Activated CD8-positive, alpha-beta memory T cell treated with anti-CD3 and anti-CD28 coated beads for 48 hours (primary cell): ENCODE measurements at places on chromosomes 5 and 9.

DNA sequence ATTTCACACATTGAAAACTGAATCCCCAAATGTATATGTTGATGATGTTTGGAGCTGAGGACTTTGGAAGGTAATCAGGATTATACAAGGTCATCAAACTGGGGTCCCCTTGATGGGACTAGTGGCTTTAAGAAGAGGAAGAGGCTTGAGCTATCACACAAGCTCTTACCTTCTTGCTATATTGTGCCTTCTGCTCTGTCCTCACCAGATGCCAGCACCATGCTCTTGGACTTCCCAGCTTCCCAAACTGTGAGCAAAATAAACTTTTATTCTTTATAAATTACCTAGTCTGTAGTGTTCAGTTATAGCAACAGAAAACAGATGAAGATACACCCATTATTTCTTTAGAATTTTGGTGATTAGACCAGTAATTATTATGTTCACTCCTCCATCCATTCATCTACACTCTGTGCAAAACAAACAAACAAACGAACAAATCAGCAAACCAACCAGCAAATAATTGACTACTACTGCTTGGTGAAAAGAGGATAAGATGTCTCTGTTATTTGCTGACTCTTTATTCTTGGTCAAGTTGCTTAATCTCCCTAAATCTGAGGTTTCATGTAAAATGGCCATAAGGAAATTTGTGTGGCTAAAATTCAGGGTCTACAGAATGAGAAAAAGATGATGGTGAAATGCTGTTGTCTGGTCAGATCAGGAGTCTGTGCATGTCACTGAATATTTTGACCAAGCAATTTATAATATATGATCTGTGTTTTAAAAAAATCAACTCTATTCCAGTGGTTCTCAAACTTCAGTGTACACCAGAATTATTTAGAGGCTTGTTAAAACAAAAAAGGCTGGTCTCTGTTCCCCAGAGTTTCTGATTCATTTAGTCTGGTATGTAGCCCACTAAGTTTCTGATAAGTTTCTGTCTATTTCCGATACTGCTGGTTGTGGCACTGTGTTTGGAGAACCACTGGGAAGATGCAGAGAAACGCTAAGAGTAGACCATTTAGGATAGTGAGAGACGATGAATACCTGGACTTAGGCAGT is 854.1 kb downstream of the MAT2B start:
- no peak for DNase-seq

DNA sequence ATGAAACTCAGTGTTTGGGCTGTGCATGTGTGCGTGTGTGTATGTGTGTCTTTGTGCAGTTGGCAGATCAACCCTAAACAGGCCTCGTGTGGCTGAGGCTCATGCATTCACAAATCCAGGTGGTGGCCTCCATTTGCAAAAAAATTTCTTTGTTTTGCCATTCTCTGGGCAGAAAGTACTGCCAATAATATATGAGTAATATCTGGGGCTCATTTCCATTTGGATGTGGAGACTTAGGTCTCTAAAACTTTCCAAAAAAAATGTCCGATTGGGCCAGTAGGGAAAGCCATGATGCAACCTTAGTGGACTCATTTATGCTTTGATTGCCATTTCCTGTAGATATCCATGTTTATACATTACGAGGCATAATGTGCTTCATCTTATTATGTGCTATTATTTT is 77.9 kb upstream of the RPS23 start:
- no peak for DNase-seq

- no peak for DNase-seq
Measured at GRCh38 chr5:131285703-131286399, 22.0 kb downstream of the CDC42SE2 start.

DNA sequence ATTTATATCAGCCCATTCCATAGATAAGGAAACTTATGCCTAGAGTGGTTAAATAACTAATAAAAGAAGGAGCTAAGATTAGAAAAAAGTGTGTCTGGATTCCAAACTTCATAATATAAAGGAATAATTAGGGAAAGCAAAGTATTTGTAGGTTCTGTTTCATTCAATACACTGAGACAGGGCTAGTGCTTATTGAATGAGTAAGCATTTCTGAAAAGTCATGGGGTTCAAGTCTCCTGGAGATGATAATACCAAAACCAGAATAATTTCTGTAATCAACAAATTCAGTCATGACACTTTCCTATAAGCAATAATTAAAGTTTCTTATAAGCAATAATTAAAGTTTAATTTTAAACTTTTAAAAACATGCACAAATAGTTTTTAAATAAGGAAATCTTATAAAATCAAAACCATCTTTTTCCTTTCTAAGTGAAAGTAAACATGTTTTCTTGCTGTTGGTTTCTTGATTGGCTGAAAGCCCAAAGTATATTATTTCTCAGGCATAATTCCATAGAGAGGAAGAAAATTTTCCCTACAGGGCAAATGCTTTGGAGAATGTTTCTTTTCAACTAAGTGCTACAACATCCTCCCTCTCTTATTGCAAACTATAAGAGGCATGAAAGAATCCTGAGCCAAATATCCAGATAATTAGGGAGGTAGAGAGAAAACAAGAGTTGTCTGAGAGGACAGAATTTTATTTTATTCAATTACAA is 510.2 kb downstream of the PRELID2 start:
- no peak for DNase-seq

DNA sequence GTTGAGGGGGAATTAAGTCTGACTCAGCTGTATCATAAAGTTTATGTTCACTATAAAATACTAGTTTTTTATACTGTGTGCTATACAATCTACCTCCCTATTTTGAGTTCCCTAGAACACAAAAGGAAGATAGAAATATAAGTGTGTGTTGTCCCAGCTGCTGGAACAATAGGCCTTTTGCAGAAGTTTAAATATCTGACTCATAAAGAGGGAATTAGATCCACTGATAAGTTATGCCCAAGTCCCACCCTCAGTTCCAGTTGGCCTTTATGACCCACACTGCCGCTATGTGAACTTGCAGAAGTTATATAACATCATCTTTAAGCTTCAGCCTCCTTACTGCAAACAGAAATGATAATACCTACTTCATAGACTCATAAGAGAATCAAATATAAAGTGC is 88.5 kb upstream of the DAB2 start:
- DNase-seq, result no peak

- DNase-seq, result no peak
Measured at GRCh38 chr5:149605354-149605997, 24.2 kb downstream of the ARHGEF37 start.

- DNase-seq, result no peak
Measured at GRCh38 chr5:3602785-3603502, 7.3 kb downstream of the IRX1 start.

DNA sequence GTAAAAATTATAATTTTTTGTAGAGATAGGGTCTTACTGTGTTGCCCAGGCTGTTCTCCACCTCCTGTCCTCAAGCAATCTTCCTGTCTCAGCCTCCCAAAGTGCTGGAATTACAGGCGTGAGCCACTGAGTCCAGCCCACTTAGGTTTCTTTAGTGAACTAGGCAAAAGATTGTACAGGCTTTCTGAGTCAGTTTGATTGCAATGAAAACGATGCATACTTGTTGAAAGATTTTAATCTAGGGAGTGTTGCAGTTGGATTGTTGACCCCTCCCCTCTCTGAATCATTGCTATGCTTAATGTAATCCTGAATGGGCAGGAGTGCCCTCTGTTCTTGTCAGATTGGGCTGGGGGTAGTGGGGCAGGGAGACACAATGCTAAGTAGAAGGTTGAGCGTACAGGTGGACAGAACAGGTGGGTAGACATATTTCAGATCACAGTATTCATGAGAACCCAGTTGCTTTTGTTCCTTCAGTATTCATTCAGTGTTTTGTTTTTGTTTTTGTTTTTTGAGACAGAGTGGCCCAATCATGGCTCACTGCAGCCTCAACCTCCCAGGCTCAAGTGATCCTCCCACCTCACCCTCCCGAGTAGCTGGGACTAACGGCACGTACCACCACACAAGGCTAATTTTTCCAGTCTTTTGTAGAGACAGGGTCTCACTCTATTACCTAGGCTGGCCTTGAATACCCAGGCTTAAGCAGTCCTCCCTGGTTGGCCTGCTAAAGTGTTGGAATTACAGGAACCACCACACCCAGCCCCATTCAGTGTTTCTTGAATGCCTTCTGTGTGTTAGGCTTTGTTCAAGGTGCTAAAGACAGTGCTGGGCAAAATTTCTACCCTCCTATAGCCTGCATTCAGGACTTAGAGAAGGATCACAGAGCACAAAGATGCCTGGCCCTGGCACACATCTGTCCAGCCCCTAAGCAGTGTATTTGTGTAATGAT is 70.1 kb downstream of the KIAA1958 start:
- DNase-seq, result no peak

- DNase-seq, result no peak
Measured at GRCh38 chr9:118457171-118458000, 753.2 kb downstream of the TLR4 start.
